Bladder microvascular endothelial cell (primary cell): ENCODE measurements at places on chromosomes 4 and X. TPM values are rescaled to one million over a fixed set of nuclear protein-coding genes. Genes with fewer than 3 reads are reported as not detected.

NUDT10 gene
- 0.13 and 0.16 TPM in 2 replicates for total RNA-seq

MID1 gene
- 11.5 and 95.0 TPM in 2 replicates for total RNA-seq

FGFR3 gene
- total RNA-seq, result 0.32 and 3.2 TPM in 2 replicates

BBS12 gene
- 3.9 and 6.2 TPM in 2 replicates for total RNA-seq

RBM46 gene
- total RNA-seq, result not detected in 2 replicates

TNIP3 gene
- 0.25 and 0.32 TPM in 2 replicates for total RNA-seq

PITX2 gene
- total RNA-seq, result 0.16 TPM in 1 of 2 replicates, not detected in the other

LNX1 gene
- total RNA-seq, result 1.6 and 8.6 TPM in 2 replicates

RHOXF1 gene
- not detected in 2 replicates for total RNA-seq

RLIM gene
- 27.8 and 60.5 TPM in 2 replicates for total RNA-seq

LINC00632 gene
- total RNA-seq, result 0.49 and 0.57 TPM in 2 replicates

GPR119 gene
- total RNA-seq, result not detected in 2 replicates

IL13RA2 gene
- total RNA-seq, result 0.97 and 2.7 TPM in 2 replicates

DKK2 gene
- total RNA-seq, result 0.13 TPM in 1 of 2 replicates, not detected in the other

GUCY1A1 gene
- 0.65 and 33.7 TPM in 2 replicates for total RNA-seq

ABCG2 gene
- 2.6 and 14.9 TPM in 2 replicates for total RNA-seq

KIT gene
- 7.4 and 35.4 TPM in 2 replicates for total RNA-seq

ZNF182 gene
- total RNA-seq, result 2.1 and 5.0 TPM in 2 replicates

MND1 gene
- 3.4 and 6.5 TPM in 2 replicates for total RNA-seq

POU3F4 gene
- not detected in 2 replicates for total RNA-seq

GPR34 gene
- not detected in 2 replicates for total RNA-seq

DUSP21 gene
- total RNA-seq, result not detected in 2 replicates

RAB40A gene
- total RNA-seq, result 0.13 TPM in 1 of 2 replicates, not detected in the other

GPAT3 gene
- total RNA-seq, result 7.1 and 9.3 TPM in 2 replicates

DMRTC1 gene
- not detected in 2 replicates for total RNA-seq

SOWAHB gene
- not detected in 2 replicates for total RNA-seq

NOCT gene
- 7.6 and 27.2 TPM in 2 replicates for total RNA-seq

CDS1 gene
- 0.06 and 0.32 TPM in 2 replicates for total RNA-seq

DCHS2 gene
- total RNA-seq, result under 0.01 TPM in 1 of 2 replicates, not detected in the other

DUX4 gene
- not detected in 2 replicates for total RNA-seq

BANK1 gene
- total RNA-seq, result 0.06 and 0.16 TPM in 2 replicates

PARM1 gene
- total RNA-seq, result under 0.01 and 0.06 TPM in 2 replicates

H2BW1 gene
- not detected in 2 replicates for total RNA-seq

RAB41 gene
- total RNA-seq, result not detected in 2 replicates

TLR10 gene
- total RNA-seq, result not detected in 2 replicates

CYTL1 gene
- total RNA-seq, result 29.2 and 170 TPM in 2 replicates

PDCL2 gene
- not detected in 2 replicates for total RNA-seq

GPR173 gene
- total RNA-seq, result 0.65 and 4.0 TPM in 2 replicates

DDIT4L gene
- 1.9 and 7.5 TPM in 2 replicates for total RNA-seq

CHRDL1 gene
- not detected in 2 replicates for total RNA-seq

BEX5 gene
- 0.16 TPM in 1 of 2 replicates, not detected in the other for total RNA-seq

CT45A5 gene
- not detected in 2 replicates for total RNA-seq

IQCM gene
- not detected in 2 replicates for total RNA-seq

PHEX gene
- 0.19 and 0.32 TPM in 2 replicates for total RNA-seq

MAGEE1 gene
- 0.65 and 1.2 TPM in 2 replicates for total RNA-seq

SSX4B gene
- total RNA-seq, result not detected in 2 replicates

DGAT2L6 gene
- 0.16 TPM in 1 of 2 replicates, not detected in the other for total RNA-seq

ODAPH gene
- not detected in 2 replicates for total RNA-seq

SLC34A2 gene
- under 0.01 TPM in 1 of 2 replicates, not detected in the other for total RNA-seq

PLAC8 gene
- total RNA-seq, result 0.19 and 0.81 TPM in 2 replicates

PNMA5 gene
- total RNA-seq, result not detected in 2 replicates

YY2 gene
- total RNA-seq, result 0.97 and 3.6 TPM in 2 replicates

CLCN5 gene
- 5.2 and 8.1 TPM in 2 replicates for total RNA-seq

SMARCA1 gene
- total RNA-seq, result 14.2 and 31.3 TPM in 2 replicates
